ENCODE measurements at places on chromosomes 11 and 22.

- DNase-seq, result no peak
These were observed 28.9 kb upstream of the YAP1 start for GRCh38 chr11:102081313-102081712.

- no peak for DNase-seq
These were observed 450.5 kb upstream of the CCDC90B start for GRCh38 chr11:83736684-83737083.

GRCh38 chr11:36540998-36541397 lies 26.8 kb upstream of the RAG1 start:
- peak; percentile 66 for DNase-seq

DNA sequence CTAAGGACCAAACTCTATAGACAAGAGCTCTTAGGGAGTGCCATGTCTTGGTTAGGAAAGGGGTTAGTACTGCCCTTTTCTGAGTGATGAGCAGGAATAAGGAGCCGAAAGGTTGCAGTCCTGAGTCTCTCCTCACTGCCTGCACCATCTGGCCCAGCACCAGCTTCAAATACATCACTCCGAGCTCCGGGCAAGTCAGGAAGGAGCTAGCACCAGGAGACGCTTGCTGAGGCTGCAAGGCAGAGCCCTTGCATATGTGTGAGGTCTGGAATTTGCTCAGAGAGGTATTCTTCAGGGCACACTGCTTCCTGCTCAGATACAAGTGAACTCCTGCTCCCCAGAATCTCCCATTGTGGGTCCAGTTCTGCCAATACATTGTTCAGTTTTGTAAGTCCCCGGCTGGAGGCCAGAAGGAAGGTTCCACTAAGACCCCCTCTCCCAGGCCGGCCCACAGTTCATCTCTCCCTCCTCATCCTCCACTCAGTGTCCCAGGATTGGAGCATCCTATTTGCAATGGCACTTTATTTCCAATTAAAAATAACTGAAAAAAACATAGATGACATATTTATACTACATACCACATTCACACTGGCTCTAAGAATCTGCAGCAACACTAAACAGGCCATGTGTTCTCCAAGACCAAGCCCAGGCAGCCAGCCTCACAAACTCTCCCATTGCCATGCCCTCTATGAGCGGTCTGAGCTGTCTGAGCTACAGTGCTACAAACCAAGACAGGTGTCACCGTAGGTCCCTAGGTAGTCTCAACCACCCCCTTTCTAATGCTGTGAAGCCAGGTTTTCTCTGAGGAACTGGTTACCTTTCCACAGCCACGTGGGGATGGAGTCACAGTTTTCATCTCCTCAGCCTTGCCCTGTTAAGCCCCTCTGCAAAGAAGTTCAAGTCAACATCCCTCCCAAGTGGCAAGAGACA lies 55.1 kb upstream of the SPATA19 start:
- peak; percentile 36 for DNase-seq

- DNase-seq, result no peak
These were observed 1036.0 kb downstream of the OPCML start for GRCh38 chr11:132496341-132496740.

GRCh38 chr11:119362741-119363080 lies 16.2 kb upstream of the MFRP start:
- DNase-seq, result no peak
